ENCODE measurements at places on chromosomes 12 and 14.

DNA sequence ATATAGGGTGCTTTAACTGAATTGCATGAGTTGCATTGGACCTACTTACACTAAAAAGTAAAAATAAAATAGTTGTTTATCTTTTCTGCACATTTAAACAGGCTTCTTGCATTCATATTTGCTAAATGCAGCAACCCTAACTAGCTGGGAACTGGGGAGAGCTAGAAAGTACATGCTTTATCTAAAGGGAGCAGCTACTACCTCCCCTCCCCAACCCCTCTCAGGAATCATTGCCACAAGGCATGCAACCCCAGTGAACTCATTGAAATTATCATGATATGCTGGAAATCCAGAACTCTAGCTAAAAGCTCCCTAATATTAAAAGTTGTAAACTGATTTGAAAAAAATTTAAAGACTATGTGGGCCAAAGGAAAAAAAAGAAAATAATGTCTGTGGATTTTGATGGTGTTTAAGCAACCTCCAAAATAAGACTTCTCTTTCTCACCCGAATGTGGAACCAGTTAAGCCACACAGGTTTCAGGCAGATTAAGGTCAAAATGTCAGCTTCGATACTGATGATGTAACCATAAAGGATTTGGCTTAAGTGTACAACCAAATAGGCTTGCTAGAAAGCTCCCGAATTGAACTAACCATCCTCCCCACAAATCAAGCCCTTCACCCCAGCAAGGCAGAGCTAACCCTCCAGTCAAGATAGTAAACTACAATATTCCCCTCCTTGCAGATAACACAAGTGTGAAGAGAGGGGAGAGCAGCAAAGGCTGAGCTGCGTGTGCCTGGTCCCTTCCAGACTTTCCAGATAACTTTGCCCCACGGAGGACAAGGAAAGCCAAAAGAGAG lies 13.8 kb upstream of the POC1B start:
- no peak for DNase-seq

GRCh38 chr12:13436182-13436581 lies 239.7 kb downstream of the EMP1 start:
- no peak for DNase-seq

- DNase-seq, result no peak
These were observed 23.7 kb upstream of the SLC2A3 start for GRCh38 chr12:7959701-7960121.

GRCh38 chr14:28220391-28220790 lies 546.2 kb upstream of the FOXG1 start:
- no peak for DNase-seq

DNA sequence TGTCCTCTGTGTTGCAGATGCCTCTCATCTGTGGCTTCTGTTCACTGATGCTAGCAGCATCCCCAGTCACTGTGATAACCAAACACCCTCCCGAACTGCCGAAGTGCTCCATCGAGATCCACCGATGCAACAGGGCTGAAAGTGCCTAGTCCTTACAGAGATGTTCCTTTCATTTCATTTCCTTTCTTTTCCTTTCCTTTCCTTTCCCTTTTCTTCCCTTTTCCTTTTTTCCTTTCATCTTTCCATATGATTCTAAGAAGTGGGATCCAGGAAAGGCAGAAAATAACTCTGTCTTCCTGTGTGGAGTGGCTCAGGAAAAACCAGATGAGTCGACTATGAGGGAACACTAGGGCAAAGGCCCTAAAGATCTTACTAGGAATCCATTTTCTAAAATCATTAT lies 26.7 kb downstream of the FGF6 start:
- no peak for DNase-seq

GRCh38 chr12:76921891-76922664 lies 43.3 kb upstream of the CSRP2 start:
- DNase-seq, result no peak

DNA sequence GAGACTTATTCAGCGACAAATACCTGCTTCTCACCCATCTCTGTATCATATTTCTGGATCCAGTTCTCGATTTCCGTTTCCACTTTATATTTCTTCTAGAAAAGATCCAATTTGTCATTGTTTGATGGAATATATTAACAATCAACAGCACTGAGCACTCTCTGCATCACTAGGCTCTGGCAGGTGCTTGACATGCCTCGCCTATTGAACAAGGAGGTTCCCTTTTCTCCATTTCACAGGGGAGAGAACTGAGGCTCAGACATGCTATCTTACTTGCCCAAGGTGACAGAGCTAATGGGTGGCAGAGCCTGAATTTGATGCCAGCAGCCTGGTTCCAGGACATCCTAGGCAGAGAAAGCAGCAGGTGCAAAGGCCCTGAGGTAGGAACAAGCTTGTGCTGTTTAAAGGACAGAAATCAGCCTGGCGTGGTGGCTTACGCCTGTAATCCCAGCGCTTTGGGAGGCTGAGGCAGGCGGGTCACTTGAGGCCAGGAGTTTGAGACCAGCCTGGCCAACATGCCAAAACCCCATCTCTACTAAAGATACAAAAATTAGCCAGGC lies 12.1 kb downstream of the RITA1 start:
- DNase-seq, result no peak

GRCh38 chr14:56195223-56195622 lies 77.0 kb downstream of the PELI2 start:
- DNase-seq, result no peak

GRCh38 chr12:116736962-116737773 lies 701 bp downstream of the SPRING1 start:
- DNase-seq, result no peak

- no peak for DNase-seq
These were observed 18.7 kb upstream of the CDCA4 start for GRCh38 chr14:105039458-105040205.

DNA sequence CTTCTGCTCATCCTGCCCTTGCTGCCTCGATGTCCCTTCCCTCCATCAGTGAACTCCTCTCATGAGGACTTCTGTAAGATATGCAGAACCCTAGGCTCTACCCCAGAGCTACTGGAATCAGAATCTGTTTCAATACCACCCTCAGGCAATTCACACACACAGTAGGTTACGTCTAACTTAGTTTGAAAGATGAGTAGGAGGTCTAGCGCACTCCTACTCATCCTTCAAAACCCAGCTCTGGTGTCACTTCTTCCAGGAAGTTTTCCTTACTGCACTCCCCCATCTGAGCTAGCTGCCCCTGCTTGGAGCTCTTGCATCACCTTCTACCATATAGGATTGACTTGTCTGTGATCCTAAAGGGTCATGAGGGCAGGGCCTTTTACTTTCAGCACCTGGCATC lies 56.4 kb upstream of the DICER1 start:
- DNase-seq, result no peak

- no peak for DNase-seq
These were observed 343.4 kb upstream of the PRICKLE1 start for GRCh38 chr12:42932936-42933335.

GRCh38 chr12:65876898-65877721 lies 52.8 kb downstream of the HMGA2 start:
- DNase-seq, result no peak

DNA sequence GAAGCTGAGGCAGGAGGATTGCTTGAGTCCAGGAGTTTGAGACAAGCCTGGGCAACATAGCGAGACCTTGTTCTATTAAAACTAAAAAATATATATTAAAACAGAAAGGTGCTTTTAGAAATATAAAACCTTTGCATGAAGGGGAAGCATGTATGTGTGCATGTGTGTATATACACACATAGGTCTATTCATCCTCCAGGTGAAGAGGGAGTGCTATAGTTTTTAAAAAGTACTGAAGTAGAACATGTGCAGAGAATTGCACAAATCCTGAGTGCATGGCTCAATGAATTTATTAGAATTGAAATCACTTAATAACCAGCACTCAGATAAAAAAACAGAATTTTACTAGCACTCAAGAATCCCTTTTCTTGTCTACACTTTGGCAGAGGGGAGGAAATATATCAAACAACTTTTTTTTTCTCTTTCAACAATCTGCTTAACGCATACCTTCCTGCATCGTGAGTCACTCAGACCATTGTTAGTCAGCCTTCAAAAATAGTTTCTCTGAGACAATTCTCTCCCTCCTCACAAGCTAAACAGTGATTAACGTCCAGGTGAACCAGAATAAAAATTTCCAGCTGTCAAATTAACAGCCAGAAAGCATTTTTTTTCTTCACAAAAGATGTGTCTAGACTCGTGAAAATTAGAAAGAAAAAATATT lies 17.7 kb upstream of the NEDD1 start:
- no peak for DNase-seq

GRCh38 chr14:69657950-69658355 lies 46.6 kb downstream of the SUSD6 start:
- no peak for DNase-seq

DNA sequence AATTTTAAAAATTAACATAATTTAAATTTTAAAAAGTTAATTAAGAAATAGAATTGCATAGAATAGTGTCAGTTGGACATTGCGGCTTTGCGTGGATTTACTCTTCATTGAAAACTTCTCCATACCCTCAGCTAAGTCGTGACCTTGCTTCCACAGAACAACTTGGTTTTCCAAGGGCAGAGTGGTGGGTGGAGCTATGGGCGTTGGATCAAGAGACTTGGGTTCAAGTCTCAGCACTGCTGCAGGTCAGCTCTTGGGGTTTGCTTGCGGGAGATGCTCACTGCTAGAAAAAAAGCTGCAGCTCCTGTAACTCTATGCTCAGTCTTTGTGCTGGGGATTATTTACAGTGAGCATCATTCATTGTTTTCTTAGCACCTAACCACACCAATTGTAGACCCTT lies 133.7 kb downstream of the PRIMA1 start:
- no peak for DNase-seq

DNA sequence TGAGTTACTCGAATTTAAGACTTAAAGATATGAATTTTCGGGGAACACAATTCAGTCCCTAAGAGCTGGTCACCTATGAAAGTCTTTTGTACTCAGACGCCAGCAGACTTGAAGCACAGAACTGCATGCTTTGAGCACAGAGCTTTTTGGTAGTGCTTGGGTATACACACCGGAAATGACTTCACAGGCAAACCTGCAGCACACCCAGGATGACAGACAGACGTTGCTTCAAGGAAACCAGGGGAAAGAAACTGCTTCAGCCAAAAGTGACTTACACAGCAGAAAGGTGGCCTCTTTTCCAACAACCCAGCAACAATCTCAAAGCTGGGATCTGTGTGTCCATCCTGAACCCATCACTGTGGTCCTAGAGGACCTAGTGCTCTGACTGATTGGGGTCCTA lies 975.1 kb downstream of the AACS start:
- DNase-seq, result no peak

DNA sequence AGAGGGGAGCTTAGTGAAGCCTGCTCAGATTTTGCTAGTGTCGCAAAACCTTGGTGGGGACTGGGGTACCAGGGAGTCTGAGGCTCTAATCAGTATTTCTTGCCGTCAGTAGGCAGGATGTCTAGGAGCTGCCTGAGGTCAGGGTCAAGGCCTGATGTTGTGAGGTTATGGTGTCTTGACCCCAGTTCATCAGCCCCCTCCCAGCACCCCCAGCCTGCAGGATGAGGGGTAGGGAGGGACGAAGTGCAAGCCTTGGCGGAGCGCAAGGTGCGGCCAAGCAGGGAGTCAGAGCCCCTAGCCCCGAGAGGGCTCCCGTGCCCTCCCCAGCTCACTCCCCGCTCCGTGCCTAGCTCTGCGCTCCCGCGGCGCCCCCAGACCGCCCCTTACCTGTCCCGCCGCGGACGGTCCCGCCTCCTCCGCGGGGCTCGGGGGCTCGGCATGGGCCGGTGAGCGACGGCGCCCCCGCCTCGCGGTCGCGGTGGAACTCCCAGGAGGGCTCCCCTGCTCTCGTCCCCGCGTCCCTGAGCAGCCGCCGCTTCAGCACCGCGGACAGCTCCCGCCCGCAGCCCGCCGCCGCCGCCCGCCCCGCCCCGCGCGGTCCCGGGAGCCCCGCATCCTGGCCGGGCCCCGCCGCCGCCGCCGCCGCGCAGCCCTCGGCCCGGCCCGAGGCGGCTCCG lies 347 bp downstream of the SYNDIG1L start:
- DNase-seq, result peak; percentile 64

- DNase-seq, result no peak
These were observed 25.1 kb upstream of the SLC8A3 start for GRCh38 chr14:70213721-70214282.

GRCh38 chr12:120847814-120848213 lies 56.3 kb downstream of the SPPL3 start:
- DNase-seq, result no peak

- DNase-seq, result no peak
These were observed 111.0 kb upstream of the GSC start for GRCh38 chr14:94880876-94881275.

DNA sequence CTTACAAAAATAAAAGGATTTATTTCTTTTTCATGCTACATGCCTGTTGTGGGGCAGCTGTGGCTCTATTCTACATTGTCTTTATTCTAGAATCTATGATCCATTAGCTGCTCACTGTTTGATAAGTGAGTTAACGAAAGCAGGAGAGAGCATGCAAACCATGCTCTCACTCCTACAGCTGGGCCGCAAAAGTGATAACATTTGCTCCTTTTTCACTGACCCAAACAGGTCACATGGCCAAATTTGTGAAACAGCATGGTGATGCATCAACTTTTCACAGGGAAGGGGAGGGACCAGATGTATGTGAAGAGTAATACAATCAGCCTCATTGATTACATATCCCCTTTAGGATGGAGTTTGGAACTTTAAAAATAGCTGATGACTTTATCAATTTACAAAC lies 456.9 kb upstream of the SYT1 start:
- no peak for DNase-seq

- no peak for DNase-seq
These were observed 21.1 kb downstream of the KDM5A start for GRCh38 chr12:367972-368371.
